ENCODE measurements at places on chromosomes 6 and 20.

DNA sequence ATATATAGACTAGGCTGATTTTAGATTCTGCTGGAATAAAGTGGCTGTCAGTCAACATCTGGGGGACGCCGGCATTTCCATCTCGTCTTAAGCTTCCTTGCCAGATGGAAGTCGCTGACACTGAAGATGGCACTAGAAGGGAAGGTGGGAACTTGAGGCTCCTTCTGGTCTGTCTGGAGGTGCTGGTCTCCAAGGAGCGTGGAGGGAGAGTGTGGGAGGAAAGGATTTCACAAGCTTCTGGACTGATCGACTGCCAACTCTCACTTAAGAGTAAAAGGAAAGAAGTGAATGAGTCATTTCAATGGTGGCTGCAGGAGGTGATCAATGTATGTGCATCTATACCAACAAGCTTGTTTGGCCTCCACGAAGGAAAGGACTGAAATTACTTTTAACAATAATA is 40.4 kb downstream of the DUSP22 start:
- no peak for DNase-seq

- DNase-seq: no peak
Measured at GRCh38 chr6:71822625-71823024, 63.7 kb upstream of the RIMS1 start.

GRCh38 chr6:34104186-34104585 is 41.7 kb downstream of the GRM4 start:
- DNase-seq: no peak

GRCh38 chr6:26363882-26364701 is 906 bp upstream of the BTN3A2 start:
- peak; percentile 25 for DNase-seq

GRCh38 chr6:15405129-15406068 is 159.5 kb downstream of the JARID2 start:
- no peak for DNase-seq

DNA sequence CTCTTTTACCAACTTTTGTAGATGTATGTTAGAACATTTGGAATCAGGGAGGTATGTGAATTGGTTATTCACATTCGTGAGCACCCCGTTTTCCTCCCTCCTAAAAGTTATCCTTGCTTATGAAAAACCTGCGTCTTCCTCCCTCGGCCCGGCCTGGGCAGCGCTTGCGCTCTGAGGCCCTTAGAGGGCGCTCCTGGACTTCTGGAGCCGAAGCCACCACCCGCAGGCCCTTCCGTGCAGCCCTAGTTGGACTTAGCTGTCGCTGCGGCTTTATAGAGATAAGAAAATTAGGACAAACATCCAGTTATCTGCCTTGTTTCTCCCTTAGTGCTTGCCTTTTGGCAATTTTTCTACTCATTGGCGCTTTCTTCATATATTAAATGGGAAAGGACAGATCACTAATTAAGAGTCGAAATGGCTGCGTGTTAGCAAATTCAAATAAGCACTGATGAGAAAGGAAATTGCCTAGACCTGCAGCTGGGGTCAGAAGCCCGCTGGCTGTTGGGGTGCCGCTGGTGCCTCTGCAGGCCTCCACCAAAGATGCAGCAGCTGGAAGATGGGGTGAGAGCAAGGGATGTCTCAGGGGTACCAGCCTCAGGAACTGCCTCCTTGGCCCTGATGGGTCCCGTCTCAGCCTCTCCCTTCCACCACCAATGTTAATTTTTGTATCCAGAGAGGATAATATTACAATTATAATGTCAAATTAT is 5.2 kb downstream of the FNDC1 start:
- peak; percentile 71 for DNase-seq
